Vein endothelial cell (primary cell): ENCODE measurements at places on chromosomes 5 and 9. TPM values are rescaled to one million over a fixed set of nuclear protein-coding genes. Genes with fewer than 3 reads are reported as not detected.

The NXNL2 gene
- not detected in 2 replicates for total RNA-seq

The TMEM8B gene
- total RNA-seq: 0.19 and 0.98 TPM in 2 replicates

The RMI1 gene
- 5.9 and 10.8 TPM in 2 replicates for total RNA-seq

The MYMK gene
- not detected in 2 replicates for total RNA-seq
